ENCODE measurements at places on chromosomes 7 and 10.

GRCh38 chr10:3825244-3825643 is 40.2 kb upstream of the KLF6 start:
- DNase-seq = peak; percentile 90

DNA sequence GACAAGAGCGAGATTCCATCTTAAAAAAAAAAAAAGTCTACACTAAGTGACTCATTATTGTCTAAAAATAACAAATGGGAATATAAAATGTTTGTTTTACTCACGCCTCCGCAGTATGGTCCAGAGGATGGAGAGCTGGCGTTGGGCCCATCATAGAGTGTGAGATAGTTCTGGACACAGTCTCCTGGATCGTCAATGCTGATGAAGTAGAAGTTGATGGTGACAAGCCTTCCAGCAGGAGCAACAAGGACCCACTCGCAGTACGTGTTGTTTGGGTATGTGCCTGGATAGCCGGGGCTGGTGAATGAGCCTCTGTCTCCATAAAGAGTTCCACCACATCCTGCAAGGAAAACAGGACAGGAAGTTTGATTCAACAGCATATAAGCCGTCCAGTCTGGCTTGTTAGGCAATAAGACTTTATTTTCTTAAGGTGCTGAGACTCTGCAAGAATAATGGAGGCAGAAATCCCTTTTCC is 11.5 kb upstream of the RSU1 start:
- peak; percentile 83 for DNase-seq

GRCh38 chr10:103582331-103583123 is 89.0 kb downstream of the NEURL1 start:
- DNase-seq = no peak

DNA sequence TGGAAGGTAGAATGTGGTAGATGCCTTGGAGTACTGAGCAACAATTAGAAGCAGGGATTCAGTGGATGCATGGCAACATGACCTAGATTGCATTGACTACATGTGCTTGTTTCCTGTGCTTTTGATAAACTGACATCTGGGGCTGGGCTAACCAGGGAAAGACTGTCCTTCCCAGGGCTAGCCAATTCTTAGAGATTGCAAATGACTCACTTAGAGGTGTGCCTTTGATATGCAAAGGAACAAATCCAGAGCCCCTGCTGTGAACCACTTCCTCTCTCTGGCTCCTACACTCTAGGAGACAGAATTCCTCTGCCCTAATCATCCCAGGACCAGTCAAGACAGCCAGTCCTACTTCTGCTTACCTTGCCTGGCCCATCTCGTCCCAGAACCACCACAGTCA is 651.5 kb downstream of the LRMDA start:
- peak; percentile 34 for DNase-seq

Measured in AG10803 (cell line).